ENCODE measurements at places on chromosomes 6 and 20.

- DNase-seq, result no peak
Measured at GRCh38 chr6:81480139-81480538, 272.3 kb downstream of the TENT5A start.

DNA sequence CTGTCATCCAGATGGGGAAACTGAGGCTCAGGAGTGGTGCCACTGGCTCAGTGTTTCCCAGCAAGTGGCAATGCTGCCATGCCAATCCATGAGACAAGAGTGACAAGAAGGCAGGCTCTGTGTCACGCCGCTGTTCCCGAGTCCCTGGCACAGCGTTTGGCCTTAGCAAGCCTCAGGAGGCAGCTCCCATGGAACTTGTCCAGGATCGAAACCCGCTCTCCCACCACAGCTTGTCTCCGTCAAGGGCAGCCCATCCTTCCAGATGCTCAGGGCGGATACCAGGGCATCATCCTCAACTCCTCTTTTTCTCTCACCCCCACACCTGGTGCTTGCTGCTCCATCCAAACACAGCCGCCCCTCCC lies 110.6 kb upstream of the PTPN1 start:
- DNase-seq, result no peak

DNA sequence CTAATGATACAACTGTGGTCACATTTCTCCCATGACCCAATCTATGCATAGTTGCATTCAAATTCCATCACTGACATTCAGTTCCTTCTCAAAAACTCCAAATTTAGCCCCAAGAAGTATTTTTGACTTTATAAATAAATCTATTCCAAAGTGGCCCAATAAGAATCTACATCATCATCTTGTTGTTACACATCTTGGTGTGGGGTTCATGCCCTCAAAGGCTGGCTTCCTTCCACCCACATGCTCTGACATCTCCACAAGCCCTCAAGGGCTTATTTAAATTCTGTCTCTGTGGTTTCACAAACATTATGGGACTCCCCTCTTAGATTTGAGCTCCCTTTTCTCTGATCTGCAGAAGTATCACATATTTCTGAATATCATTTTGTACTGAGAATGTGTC lies 585.3 kb upstream of the BTBD3 start:
- no peak for DNase-seq

DNA sequence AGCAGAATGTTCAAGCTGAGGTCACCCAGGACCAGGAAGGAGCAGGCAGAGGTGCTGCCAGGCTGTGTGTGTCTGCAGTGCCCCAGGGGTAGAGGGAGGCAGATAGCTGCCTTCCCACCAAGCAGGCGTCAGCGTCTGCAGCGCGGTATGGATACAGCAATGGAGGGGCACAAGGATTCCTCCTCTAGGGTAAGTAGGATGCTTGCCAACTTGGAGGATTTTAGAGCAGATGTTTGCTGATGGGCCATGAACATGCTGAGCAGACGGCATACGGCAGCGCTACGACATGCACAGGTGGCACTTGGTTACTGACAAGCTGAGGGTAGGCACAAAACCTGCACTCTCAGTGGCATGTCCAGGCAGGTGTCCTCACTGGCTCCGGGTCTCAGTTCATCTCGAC lies 48.1 kb downstream of the PSMG4 start:
- DNase-seq, result no peak

DNA sequence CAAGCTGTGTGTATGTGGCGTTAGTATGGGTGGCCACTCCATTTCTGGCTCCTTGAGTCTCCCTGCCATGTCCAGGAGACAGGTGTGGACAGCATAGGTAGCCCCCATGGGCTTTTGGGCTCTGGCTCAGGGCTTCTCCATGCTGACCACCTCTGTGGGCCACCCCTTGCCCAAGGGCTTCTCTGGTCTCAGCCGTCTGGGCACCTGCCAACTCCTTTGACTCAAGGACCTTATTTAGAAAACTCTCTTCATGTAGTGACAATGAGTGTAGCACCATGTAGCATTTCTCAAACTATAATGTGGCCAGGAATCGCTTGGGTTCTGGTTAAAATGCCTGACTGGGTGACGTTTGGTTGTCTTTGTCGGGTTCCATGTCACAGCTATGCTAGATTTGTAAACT lies 5.1 kb upstream of the GTSF1L start:
- no peak for DNase-seq

All from NCI-H1436 (cell line).